ENCODE measurements at places on chromosomes 11 and 22.

DNA sequence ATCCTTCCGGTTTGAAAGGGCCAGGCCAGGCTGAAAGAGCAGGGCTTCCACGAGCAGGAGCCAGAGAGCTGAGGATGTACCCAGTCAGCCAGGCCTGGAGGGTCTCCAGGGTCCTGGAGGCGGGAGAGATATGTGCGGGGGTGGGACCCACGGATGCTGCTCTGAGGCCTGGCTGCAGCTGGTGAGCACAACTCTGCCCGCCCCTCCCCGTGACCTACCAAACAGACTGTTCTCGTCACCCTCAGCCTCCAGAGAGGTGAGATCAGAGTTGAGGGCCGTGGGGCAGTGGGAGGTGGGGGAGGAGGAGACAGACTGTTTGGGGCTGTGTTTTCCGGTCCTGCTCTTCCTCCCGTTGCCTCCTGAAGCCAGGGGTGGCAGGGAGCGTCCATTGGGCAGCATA lies 42.2 kb downstream of the TRIOBP start:
- no peaks in the 10 kb centered on the region for H3K27me3 ChIP-seq
- no peak overlapping the region for H3K4me3 ChIP-seq
- no peaks in the 10 kb centered on the region for H3K36me3 ChIP-seq
- H3K4me1 ChIP-seq: peaks cover 43% of the 10 kb centered on the region

- H3K27ac ChIP-seq: peak overlapping the region; percentile 95
- no peak for DNase-seq
- H3K36me3 ChIP-seq: no peaks in the 10 kb centered on the region
- H3K27me3 ChIP-seq: no peaks in the 10 kb centered on the region
- H3K4me3 ChIP-seq: peak overlapping the region; percentile 80
Measured at GRCh38 chr11:95924414-95924760, 480 bp upstream of the MTMR2 start.

DNA sequence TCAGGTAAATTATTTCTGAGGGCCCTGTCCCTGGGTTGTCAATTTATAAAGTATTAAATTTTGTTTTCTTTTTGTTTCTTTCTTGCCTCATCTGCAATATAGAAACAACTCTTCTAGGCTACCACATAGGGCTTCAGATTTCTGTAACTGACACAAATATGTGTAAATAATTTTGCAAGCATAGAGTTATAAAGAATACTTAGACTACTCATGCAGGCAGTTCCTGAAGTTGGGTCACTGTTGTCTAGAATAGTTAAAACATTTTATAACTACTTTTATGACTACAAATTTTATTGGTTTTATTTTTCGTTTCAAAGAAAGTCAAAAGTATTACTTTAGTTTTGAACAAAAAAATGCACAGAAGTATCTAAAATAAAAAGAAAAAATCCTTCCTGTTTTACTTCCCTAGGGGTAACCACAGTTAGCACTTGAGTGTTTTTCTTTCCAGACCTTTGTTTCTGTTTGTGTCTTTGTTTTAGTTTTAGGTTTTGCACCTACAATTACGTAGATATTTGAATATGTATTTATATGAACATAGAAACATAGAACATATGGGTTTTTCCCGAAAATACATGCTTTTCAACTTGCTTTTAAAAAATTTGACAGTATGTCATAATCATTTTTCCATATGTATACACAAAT lies 12.4 kb upstream of the TMEM123 start:
- H3K36me3 ChIP-seq: no peaks in the 10 kb centered on the region
- H3K27ac ChIP-seq: no peak overlapping the region
- no peak for DNase-seq
- H3K4me3 ChIP-seq: no peak overlapping the region

DNA sequence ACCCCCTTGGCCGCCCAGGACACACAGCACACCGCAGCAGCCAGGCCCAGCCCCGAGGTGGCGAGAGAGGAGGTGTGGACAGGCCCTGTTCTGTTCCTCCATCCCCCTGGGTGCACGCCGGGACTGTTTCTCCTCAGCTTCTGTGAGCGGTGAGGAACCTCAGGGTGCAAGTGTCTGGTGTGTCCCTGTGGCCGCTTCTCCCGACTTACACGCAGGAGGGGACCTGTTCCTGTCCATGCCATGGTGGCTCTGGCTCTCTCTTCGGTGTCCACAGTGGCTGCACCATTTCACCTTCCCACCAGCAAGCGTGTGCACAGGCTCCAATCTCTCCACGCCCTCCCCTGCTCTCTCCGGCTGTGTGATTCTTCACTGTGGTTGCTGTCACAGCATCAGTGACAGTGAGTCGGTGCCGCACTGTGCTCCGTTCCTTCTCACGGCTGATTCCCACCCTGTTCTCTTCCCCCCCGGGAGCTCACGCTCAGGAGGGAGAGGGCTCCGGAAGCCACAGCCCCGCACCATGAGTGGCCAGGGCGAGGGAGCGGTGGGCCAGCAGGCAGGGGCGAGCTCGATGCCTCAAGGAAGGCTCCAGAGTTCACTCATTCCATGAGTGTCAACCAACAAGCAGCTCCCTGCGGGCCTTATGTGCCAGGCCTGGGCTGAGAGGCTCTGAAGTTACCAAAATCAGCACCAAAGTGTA lies 18.6 kb upstream of the WNT7B start:
- H3K27me3 ChIP-seq: no peaks in the 10 kb centered on the region
- peaks cover 52% of the 10 kb centered on the region for H3K4me1 ChIP-seq
- H3K4me3 ChIP-seq: no peak overlapping the region
- no peaks in the 10 kb centered on the region for H3K36me3 ChIP-seq
- peak overlapping the region; percentile 84 for H3K27ac ChIP-seq

DNA sequence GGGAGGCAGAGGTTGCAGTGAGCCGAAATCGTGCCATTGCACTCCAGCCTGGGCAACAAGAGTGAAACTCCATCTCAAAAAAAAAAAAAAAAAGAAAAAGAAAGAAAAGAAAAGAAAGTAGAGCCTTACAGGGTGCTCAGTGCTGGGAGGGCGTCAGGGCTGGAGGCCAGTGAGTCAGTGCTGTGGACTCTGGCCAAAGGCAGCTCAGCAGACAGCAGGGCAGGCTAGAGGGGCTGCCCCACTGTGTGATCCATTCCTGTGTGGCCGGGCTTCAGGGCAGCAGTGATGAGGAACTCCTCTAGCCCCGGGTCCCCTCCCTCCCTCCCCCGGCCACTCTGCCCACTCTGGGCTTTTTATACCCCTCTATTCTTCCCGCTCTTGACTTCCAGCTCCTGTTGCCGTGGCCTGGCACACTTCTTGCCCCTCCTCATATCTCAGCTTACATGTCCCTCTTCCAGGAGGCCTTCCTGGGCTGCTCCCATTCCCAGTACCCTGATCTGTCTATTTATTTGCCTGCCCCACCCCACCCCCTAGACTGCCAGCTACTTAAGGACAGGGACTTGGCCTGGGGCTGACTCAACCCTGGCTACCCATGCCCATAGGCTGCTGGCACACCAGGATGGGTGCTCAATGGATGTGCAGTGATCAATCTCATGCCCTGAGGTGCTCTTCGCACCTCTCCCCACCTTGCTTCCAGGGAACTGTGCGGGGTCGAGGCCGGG lies 10.1 kb downstream of the SYT12 start:
- H3K4me3 ChIP-seq: no peak overlapping the region
- no peak for DNase-seq
- H3K4me1 ChIP-seq: no peaks in the 10 kb centered on the region
- H3K27ac ChIP-seq: no peak overlapping the region

GRCh38 chr11:131568318-131568717 lies 197.9 kb downstream of the NTM start:
- H3K36me3 ChIP-seq: no peaks in the 10 kb centered on the region
- DNase-seq: no peak
- no peak overlapping the region for H3K27ac ChIP-seq
- no peak overlapping the region for H3K4me3 ChIP-seq

- H3K4me3 ChIP-seq: no peak overlapping the region
- no peaks in the 10 kb centered on the region for H3K4me1 ChIP-seq
- no peak for DNase-seq
- H3K27me3 ChIP-seq: peaks cover 47% of the 10 kb centered on the region
- no peak overlapping the region for H3K27ac ChIP-seq
- no peaks in the 10 kb centered on the region for H3K36me3 ChIP-seq
Measured at GRCh38 chr22:39645532-39645931, 75.0 kb downstream of the CACNA1I start.

DNA sequence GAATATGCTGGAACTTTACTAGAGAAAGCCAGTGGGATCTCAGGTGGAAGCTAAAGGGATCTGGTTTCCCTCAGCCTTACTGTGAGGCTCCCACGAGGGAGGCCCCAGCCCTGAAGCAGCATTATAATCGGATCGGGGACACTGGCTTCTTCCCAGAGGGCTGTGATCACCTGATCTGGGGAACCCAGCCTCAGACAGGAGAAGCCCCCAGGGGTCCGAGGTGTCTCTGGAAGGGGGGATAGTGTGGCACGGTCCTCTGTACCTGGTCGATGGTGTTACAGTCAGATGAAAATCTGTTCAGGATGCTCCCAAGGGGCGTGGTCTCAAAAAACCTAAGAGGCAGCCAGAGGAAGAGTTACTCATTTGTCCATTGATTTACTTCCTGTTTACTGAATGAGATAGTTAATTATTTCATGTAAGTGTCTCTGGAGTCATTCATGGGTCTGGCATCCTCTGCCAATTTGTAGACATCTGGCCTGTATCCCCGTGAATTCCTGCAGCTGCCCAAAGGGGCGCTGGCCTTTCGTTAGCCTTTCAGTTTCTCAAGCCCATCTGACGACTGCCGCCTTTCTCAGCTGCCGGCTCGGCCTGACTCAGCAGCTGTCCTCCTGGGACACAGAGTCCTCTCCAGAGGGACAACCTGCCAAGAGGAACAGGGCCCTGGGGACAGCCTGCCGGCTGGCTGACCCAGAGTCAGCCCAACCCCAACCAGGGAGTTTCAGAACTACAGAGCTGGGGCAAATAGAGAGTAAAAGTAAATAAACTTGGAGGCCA lies 17.0 kb upstream of the KCNJ11 start:
- H3K4me1 ChIP-seq: peaks cover 22% of the 10 kb centered on the region
- no peak overlapping the region for H3K4me3 ChIP-seq
- peak overlapping the region; percentile 72 for H3K27ac ChIP-seq
- no peaks in the 10 kb centered on the region for H3K27me3 ChIP-seq
- no peaks in the 10 kb centered on the region for H3K36me3 ChIP-seq

DNA sequence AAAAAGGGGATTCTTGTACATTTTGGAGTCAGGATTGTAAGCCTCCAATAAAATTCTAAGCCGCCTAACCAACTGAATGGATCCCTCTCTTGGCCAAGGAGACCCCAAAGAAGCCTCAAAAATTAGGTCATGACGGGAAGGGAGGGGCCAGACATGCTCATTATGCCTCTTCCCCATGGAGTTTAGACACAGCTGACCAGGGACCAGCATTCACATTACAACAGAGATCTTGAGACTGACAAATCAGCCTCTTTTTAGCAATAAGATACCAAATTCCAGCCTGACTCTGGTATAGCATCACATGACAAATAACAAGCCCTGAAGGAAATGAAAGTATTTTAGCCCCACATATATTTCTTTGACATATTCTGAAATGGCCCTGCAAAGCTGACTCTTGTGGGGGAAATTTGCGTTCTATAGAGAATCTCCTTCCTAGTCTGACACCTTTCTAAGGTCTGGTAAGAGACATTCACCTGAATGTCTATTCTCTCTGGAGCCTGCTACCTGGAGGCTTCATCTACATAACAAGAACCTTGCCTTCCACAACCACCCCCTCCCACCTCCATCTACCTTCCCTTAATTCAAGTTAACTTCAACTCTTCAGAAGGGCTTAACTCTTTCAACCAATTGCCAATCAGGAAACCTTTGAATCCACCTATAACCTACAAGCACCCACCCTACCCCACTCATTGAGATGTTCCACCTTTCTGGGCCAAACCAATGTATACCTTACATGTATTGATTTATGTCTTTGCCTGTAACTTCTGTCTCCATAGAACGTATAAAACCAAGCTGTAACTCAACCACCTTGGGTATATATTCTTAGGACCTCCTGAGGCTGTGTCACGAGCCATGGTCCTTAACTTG lies 10.3 kb downstream of the GAL start:
- H3K27ac ChIP-seq: no peak overlapping the region
- H3K36me3 ChIP-seq: no peaks in the 10 kb centered on the region
- DNase-seq: no peak
- no peaks in the 10 kb centered on the region for H3K4me1 ChIP-seq

- H3K27me3 ChIP-seq: peaks cover 5% of the 10 kb centered on the region
- no peak for DNase-seq
- H3K27ac ChIP-seq: peak within 1 kb of the TSS; percentile 64
- peaks cover 9% of the 10 kb centered on the region for H3K36me3 ChIP-seq
Measured at GRCh38 chr22:50269970-50270665, at the start of gene MAPK11. Gene MAPK11 (minus strand): TSS chr22:50270380. CDS start chr22:50270292, 88 bp downstream.

DNA sequence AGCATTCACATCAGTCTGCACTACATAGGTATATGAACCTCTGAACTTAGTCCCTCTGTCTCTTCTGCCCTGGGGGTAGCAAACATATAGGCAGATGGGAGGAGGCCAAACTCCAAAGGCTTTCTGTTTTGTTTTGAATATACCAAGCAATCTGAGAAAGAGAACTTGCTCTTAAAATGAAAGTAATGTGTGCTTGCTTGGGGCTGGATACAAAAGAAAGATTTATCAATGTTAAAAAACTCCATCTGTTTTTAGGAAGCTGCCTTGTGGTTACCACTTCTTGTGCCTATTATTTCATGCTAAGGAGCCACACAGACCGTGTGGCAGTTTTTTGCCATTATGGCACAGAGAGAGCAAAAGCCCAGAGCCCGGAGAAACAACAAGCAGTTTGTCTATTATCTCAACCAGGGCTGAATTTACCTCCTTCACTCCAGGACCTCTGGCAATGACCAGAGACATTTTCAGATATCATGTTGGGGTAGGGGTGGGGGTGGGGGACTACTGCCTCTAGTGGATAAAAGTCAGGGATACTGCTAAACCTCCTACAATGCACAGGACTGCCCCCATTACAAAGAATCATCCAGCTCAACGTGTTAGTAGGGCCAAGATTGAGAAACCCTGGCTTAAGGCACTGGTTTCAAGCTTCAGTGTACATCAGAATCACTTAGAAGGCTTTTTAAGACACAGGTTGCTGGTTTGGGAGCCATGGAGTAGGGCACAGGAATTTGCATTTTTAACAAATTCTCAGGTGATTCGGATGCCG lies 124.2 kb downstream of the APIP start:
- H3K27ac ChIP-seq: no peak overlapping the region
- DNase-seq: no peak
- H3K27me3 ChIP-seq: no peaks in the 10 kb centered on the region
- peaks cover 14% of the 10 kb centered on the region for H3K4me1 ChIP-seq
- H3K4me3 ChIP-seq: no peak overlapping the region

DNA sequence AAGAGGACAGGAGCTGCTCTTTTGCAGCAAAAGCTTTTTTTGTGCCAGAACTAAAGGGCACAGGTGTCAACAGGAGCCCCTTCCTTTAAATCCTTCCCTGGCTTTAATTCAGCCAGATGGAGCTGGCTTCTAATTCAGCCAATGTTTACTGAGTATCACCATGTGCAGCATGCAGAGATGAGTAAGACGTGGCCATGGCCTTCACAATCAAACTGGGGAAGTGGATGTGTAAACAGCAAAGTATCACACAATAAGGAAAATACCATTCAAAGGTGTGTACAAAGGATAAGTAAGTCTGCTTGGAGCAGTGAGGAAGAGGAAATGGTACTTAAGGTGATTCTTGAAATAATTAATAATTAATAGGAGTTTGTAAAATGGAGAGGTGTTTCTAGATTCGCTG lies 243.4 kb downstream of the NXPE2 start:
- no peaks in the 10 kb centered on the region for H3K36me3 ChIP-seq
- no peak overlapping the region for H3K27ac ChIP-seq
- DNase-seq: no peak
- no peaks in the 10 kb centered on the region for H3K27me3 ChIP-seq
- no peak overlapping the region for H3K4me3 ChIP-seq

Measured in lower lobe of right lung (tissue), 2 donors.